ENCODE measurements at places on chromosomes 4 and X.

- DNase-seq: no peak
Measured at GRCh38 chr4:183670251-183670650, 11.2 kb downstream of the TRAPPC11 start.

DNA sequence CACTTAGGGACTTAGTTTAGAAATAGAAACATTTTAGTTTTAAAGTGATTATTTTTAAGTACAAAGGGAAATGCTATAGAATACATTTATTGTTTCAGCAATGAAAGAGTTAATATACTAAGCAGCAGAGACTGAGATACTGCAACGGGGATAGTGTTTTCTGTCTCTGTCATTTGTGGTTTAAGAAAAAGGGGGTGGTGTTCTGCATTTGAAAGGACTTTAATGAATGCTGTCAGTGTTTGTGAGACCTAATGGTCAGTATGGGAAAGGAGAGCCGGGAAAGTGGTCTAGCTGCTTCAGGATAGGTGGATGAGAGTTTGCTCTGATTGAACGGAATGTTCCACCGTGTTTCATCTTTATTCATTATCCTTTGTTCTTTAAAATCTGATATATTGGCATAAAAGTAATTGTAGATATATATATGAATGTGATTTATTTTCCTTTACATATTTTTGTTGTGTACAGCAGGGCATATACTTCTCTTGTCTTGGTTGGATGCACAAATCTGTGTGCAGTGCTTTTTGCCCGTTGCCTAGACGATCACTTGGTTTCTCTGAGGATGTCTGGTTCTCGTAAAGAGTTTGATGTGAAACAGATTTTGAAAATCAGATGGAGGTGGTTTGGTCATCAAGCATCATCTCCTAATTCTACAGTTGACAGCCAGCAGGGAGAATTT lies at the start of gene KLHL5:
Gene KLHL5 (plus strand): TSS at position 139 of the 676 bp plus-strand sequence. CDS start 421 bp downstream, at position 560.
- DNase-seq: no peak

- DNase-seq: no peak
Measured at GRCh38 chr4:3046162-3046561, 28.2 kb downstream of the HTT-AS start.

GRCh38 chr4:46081248-46081647 lies 42.6 kb downstream of the GABRG1 start:
- DNase-seq: no peak

DNA sequence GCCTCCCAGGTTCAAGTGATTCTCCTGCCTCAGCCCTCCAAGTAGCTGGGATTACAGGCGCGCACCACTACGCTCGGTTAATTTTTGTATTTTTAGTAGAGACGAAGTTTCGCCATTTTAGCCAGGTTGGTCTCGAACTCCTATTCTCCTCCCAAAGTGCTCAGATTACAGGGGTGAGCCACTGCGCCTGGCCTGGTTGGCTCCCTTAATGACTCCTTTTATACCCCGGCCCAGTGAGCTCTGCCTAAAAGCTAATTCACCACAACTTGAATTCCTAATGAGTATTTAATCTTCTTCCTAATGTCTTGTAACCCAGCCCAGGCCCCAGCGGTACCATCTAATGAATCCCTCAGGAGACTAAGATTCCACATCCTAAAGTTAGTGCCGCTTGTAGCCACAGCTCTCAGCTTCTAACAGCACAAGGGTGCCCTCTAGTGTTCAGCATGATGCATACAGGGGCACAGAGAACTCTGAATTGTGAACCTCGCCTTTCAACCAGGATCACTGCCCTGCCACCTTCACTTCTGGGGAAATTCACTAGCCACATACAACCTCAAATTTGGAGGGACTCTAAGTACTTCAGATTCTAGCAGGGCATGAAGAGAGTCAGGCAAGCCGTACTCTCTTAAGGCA lies 89.5 kb downstream of the OR13H1 start:
- DNase-seq: peak; percentile 59

DNA sequence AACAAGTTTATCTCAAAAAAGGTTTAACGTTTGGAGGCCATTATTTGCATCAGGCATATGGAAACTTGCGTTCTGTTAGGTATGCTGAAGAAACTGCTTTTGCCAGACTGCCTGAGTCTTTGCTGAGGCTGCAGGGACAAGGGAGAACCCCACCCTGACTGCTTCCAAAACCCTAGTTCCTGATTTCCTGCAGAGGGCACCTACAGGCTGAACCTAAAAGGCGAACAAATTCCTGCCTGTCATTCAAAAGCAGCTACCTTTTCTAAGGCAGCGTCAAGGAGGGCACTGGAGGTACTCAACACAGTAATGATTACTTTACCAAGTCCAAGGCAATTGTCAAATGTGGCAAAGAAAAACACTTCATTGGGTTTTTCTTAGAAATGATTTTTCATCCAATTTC lies 578 bp upstream of the CORIN start:
- DNase-seq: no peak

- DNase-seq: no peak
Measured at GRCh38 chr4:153916273-153916755, 127.4 kb upstream of the SFRP2 start.

GRCh38 chrX:24025741-24026403 lies 1.1 kb downstream of the KLHL15 start:
- DNase-seq: peak; percentile 44

- no peak for DNase-seq
Measured at GRCh38 chrX:38138900-38139299, 81.8 kb downstream of the SRPX start.

DNA sequence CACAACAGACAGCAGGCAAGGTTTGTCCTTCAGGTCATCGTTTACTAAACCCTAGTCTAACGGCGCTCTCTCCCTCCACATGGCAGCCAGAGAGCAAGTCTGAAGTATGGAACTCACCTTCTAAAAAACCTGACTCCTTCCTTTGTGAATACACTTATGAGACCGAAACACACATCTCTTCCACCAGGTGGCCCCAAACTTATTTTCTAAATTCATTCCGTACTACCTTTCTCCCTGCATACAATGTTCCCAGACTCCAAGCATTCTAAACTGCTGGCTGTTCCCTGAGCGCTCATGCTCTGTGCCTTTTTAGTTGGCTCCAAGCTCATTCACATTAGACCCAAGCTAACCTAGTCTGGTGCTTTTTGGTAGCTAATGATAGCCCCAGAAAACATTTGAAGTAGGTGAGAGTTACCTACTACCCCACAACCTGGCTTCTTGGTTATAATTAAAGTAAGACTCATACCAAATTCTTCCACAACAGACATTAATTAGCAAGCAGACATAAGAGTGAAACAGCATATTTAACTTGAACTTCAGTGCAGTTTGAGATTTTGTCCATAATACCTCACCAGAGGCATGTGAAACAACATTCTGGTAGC lies 67.6 kb upstream of the DCLK2 start:
- DNase-seq: peak; percentile 66

All from NCI-H460 (cell line).